Activated naive CD8-positive, alpha-beta T cell treated with anti-CD3 and anti-CD28 coated beads, Interleukin-2, amount 10 ng/mL, durations not matched to agents 7 days and 5 days (primary cell): ENCODE measurements at places on chromosomes 12 and 14.
A peak's percentile ranks its signal among the peaks of the same experiment; 100 is the strongest.

- no peaks in the 10 kb centered on the region for H3K36me3 ChIP-seq
- H3K27me3 ChIP-seq: peaks cover 4% of the 10 kb centered on the region
- no peaks in the 10 kb centered on the region for H3K4me1 ChIP-seq
These were observed 78.7 kb upstream of the ZDHHC17 start for GRCh38 chr12:76685246-76685678.

GRCh38 chr12:111221062-111222026 is 147.6 kb downstream of the PHETA1 start:
- H3K4me1 ChIP-seq: peaks cover 9% of the 10 kb centered on the region
- H3K27me3 ChIP-seq: peaks cover 15% of the 10 kb centered on the region
- no peak overlapping the region for H3K4me3 ChIP-seq
- no peaks in the 10 kb centered on the region for H3K36me3 ChIP-seq

DNA sequence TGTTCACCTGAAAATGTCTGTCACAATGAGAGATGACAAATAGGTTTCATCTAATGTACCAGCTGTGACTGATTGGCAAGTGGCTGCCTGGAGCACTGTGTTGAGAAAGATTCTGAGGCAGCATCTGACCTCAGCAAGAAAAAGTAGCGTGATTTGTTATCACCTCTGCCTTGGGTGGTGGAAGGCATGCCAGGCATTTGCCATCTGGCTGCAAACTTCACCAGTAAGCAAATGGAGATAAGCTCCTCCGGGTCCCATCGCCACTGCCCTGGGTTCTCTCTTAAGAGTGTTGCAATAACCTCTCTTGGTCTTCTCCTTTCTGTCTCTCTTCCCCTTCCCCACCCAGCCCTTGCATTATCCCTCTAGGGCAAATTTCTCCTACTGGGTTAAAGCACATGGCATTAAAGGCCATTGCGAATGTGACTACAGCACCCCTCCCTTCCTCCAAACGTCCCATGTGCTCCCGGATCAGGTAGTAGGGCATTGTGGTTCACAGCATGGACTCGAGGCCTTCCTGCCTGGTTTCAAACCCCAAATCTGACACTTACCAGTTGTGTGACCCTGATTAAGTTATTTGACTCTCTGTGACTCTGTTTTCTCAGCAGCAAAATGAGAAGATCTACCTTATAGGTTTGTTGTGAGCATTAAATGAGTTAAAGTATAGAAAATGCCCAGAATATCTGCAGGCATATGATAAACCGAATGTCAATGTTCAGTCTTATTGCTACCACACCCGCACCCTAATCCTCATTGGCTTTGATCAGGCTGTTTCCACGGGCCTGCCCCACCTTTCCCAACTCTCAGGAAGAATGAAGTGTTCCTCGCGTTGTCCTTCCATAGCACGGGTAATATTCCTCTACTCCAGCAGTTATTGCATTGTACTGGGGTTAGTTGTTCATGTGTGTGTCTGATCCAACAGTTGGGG is 8.2 kb upstream of the LGALS3 start:
- H3K27me3 ChIP-seq: peaks cover 27% of the 10 kb centered on the region
- no peak overlapping the region for H3K27ac ChIP-seq
- no peak overlapping the region for H3K4me3 ChIP-seq

DNA sequence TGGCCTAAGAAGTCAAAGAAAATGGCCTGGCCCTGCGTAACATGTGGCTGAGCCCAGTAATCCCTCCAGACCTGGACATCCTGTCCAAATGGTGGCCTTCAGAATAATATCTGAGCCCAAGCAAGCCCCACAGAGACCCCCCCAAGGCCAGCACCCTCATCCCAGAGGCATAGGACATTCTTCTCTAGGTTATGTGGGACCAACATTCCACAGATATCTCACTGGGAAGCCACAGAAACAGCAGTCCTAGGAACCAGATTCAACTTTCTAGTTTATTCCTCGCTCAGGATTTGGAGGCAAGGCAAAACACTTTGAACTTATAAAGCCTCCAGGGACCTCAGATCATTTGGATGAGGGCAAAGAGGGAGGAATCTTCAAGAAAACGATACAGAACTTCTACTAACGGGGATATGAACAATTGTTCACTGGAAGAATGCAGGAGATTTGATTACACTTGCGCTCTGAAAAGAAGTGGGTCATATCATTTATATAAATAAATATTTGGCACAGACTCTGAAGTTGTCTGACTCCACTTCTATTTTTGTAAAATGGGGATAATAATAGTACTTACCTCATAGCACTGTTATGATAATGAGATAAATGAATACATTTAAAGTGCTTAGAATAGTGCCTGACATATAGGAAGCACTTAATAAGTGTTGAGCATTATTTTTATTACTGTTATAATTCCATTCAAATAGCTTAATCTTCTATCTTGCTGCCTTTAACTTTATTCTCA is 171.5 kb downstream of the NUAK1 start:
- H3K36me3 ChIP-seq: no peaks in the 10 kb centered on the region
- no peak overlapping the region for H3K27ac ChIP-seq
- H3K27me3 ChIP-seq: peaks cover 3% of the 10 kb centered on the region
- H3K4me1 ChIP-seq: no peaks in the 10 kb centered on the region
- H3K4me3 ChIP-seq: no peak overlapping the region
- DNase-seq: no peak

DNA sequence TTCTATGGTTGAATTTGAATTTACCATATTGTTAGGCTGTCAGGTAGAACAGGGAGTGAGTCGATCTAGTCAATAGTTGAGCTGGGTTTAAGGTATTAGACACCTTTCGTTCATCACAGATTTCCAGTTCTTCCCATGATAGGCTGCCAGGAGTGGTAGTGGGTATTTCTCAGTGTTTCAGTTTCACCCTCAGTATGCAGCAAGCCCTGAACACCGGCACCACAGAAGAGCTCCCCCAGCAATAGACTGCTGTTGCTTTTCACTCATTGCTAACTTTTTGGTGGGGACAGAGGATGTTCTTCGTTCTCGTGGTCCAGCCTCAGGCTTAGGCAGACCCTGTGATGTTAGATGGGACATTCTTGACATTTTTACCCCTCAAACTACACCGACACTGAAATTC is 164.6 kb downstream of the PTPRO start:
- no peak for DNase-seq
- no peaks in the 10 kb centered on the region for H3K36me3 ChIP-seq
- H3K4me1 ChIP-seq: no peaks in the 10 kb centered on the region

DNA sequence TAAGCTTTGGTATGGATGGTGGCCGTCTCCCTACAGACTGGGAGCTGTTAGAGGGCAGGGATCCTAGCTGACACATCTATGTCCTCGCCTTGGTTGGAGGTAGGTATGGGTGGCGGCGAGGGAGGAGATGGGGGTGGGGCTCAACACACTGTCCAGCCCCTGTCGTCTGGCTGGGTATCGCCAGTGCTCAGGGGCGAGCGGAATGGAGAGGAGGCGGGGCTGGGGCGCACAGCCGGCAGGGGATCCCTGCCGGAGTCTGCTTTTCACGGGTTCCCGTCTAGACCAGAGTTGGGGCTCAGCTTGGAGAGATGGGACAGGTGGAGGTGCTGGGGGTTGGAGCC is 16.1 kb downstream of the TAMALIN start:
- DNase-seq: no peak
- peak overlapping the region; percentile 91 for H3K4me3 ChIP-seq
- peaks cover 30% of the 10 kb centered on the region for H3K4me1 ChIP-seq

DNA sequence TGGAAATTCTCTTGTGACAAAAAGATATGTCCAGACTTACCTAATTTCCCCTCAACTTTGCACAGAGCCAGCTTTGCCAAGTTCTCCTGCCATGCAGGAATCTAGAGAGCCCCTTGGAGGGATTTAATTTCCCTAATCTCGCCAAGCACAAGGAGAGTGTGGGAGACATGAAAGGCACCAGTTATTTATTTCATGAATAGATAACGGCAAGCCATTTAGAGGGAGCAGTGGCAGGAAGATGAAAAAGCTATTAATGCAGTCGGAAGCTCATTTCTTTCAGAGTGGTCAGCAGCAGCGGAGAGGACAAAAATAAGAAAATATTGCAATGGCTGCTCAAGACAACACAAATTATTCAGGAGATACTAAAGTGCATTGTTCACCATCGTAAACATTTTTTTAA is 150.9 kb upstream of the WSCD2 start:
- H3K36me3 ChIP-seq: no peaks in the 10 kb centered on the region
- no peaks in the 10 kb centered on the region for H3K4me1 ChIP-seq
- H3K27ac ChIP-seq: no peak overlapping the region
- DNase-seq: no peak
- peaks cover 6% of the 10 kb centered on the region for H3K27me3 ChIP-seq

- H3K4me3 ChIP-seq: no peak overlapping the region
- no peak overlapping the region for H3K27ac ChIP-seq
- H3K27me3 ChIP-seq: no peaks in the 10 kb centered on the region
- no peak for DNase-seq
- H3K36me3 ChIP-seq: peaks cover 7% of the 10 kb centered on the region
- peaks cover 10% of the 10 kb centered on the region for H3K4me1 ChIP-seq
These were observed 9.7 kb downstream of the GLRX5 start for GRCh38 chr14:95544588-95544987.

DNA sequence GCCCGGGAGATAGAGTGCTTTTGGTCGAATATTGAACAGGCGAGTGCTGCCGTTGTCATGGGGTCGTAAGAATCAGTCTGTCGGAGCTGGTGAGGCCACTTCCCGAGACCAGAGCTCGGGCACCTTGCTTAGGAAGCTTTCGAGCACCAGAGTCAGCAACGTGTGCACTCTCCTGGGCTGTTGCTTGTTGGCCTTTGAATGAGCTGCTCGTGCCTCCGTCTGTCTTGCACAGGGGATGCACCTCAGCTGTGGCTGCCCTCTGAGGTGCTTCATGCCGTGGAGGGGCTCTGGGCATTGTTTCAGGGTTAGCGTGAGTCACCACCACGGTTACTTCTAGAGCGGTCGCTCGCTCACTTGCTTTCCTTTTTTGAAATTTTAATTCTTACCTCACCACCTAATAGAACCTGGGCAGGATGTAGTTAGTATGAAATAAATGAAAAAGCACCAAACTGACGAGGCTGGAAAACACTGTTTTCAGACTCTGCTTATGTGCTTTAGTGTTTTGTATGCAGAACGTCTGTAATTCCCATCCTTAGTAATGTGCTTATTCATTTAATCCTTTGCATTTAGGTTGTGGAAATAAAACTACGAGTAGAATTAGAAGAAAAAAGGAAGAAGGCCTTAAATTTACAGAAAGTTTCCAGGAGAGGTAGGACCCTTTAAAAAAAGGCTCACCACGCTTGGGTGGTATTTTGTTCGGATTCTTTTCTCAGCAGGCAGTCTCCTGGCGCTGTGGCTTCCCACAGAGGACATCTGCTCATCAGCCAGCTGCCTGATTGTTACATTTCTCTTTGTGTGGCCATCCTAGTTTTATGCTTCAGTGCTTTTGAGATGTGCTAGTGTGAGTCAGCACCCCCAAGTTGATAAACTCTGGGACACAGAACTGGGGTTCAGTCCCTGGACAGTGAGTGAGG is 40.6 kb downstream of the EP400 start:
- no peaks in the 10 kb centered on the region for H3K27me3 ChIP-seq
- DNase-seq: no peak
- H3K27ac ChIP-seq: no peak overlapping the region
- no peaks in the 10 kb centered on the region for H3K4me1 ChIP-seq
- H3K4me3 ChIP-seq: no peak overlapping the region

DNA sequence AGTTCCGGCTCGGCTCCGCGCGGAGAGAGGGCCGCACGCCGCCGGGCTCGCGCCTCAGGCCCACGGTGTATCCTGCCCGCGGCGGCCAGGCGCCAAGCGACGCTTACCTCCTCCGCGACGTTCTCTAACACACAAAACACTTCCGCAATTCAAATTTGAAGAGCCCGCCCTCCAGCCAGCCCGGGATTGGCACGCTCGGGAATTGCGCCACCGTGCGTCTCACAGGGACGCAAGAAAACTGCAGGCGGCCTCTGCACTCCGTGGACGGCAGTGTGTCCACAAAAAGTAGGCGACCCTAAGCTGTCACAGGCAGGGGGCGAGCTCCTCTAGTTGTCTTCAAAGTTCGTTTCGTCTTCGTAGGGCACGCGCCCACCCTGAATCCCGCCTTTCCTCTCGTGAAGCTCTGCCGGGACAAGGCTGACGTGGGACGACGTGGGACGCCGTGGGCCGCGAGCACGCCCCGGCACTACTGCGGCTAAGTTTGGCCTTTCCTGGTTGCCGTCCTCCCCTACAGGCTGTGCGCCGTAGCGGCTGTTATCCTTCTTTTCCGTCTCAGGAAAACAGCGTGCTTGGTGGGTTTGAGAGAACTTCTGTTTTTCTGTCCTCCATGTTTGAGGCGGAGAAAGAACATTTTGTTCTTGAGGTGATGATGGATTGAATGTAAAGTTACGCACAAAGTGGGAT is at the start of gene MIS18BP1:
MIS18BP1 (minus strand) TSS at position 133 of the 684 bp plus-strand sequence. CDS start 5,916 bp downstream, outside the sequence.
- peak within 1 kb of the TSS; percentile 85 for H3K4me3 ChIP-seq
- peaks cover 16% of the 10 kb centered on the region for H3K36me3 ChIP-seq

DNA sequence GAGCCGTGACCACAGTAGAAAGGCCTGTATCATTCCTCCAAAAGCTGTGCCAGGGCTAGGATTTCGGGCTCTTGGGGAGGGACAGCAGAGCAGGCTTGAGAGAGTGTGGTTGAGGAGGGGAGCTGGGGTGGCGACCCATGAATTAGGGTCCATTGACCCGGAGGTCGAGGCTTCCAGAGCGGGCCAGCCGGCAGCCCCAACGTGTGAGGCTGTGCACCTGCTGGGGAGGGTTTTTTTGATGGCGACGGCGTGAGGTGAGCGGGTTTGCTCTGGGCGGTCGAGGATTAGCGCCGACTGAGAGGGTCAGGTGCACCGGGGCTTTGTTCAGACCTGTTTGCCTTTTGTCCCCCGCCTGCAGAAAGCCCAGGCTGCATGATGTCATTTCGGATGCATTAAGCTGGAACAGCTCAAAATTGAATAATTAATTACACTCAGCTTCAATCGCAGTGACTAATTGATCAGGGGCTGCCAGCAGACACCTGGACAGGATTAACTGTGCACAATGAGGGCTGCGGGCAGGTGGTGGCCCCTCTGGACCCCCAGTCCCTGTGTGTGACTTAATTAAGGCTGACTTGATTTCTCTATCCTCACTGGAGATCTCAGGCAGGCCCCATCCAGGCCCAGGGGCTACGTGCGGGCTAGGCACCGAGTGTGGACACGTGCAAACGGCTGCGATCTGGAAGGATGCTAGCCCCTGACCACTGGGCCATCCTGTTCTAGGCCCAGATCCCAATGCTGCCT is 42.1 kb upstream of the MEG3 start:
- H3K36me3 ChIP-seq: no peaks in the 10 kb centered on the region
- H3K4me3 ChIP-seq: no peak overlapping the region
- H3K27me3 ChIP-seq: peaks cover 3% of the 10 kb centered on the region
